Frontal cortex (tissue), 4 donors: ENCODE measurements at places on chromosomes 5 and 9.

GRCh38 chr9:75482566-75482965, 394.3 kb downstream of the OSTF1 start:
- DNase-seq, result no peak

DNA sequence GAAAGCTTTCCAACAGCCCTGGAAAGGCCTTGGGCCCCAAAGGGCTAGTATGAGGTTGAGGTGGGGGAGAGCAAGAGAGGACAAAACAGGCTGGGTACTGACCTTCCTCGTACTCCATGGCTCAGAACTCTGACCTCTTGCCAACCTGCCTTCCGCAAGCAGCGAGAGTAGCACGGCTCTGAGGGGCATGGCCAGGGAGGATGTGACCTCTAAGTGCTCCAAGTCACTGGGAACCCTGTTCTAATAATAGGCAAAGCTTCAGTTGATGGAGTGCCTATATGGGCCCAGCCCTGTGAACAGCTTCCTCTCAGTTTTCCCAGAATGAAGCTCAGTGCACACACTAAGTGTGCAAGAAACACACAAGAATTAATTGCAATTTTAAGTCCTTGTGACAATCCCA, 127.6 kb upstream of the GABRP start:
- no peak for DNase-seq

DNA sequence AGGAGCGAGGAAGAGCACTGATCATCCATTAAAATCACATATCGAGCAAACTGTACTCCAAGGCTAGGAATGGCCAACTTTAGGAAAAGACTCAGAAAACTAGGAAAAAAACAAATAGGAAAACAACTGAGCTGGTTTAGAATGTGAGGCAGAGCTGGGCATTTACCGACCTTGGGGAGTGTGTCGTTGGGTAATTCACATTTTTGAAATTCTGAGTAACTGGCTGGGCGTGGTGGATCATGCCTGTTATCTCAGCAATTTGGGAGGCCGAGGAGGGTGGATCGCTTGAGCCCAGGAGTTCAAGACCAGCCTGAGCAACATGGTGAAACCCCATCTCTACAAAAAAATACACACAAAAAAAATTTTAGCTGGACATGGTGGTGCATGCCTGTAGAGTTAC, 70.1 kb downstream of the ZFAND5 start:
- no peak for DNase-seq

DNA sequence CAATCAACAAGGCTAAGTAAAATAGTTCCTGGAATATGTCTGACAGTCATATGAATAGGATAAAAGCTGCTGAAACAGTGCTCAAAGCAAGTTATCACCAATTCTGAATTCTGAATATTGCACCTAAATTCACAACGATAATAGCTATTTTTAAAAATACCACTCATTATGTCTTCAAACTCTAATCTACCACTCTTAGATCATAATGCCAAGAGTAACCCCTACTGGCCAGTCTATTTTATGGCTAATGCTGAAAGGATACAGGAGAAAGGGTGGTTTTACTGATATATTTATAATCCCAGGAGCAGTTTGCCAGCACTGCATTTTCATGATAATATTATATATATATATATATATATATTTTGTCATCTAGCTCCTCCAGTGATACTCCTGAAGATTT, 232.8 kb downstream of the PDE4D start:
- DNase-seq, result peak; percentile 7

GRCh38 chr5:13186177-13186576, 758.3 kb downstream of the DNAH5 start:
- no peak for DNase-seq

DNA sequence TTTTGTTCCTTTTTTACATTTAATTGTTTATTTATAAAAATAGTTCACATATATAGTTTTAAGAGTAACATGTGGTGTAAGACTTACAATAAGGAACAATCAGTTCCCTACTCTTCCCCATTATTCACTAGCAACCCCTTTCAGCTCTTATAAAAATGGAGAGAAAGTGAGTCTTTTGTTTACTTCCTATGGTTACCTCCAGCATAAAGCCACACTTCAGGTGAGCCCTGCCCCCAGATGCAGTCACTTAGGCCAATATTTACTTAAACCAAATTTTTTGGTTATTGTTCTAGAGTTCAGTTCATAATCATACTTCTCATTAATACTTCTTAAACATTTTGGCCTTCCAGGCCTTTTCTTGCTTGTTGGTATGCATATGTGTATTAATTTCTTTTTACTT, 33.7 kb downstream of the UBE2R2 start:
- DNase-seq, result no peak
